Panc1 (cell line): ENCODE measurements at places on chromosomes 4 and X. TPM values are rescaled to one million over a fixed set of nuclear protein-coding genes. Genes with fewer than 3 reads are reported as not detected.

DNA sequence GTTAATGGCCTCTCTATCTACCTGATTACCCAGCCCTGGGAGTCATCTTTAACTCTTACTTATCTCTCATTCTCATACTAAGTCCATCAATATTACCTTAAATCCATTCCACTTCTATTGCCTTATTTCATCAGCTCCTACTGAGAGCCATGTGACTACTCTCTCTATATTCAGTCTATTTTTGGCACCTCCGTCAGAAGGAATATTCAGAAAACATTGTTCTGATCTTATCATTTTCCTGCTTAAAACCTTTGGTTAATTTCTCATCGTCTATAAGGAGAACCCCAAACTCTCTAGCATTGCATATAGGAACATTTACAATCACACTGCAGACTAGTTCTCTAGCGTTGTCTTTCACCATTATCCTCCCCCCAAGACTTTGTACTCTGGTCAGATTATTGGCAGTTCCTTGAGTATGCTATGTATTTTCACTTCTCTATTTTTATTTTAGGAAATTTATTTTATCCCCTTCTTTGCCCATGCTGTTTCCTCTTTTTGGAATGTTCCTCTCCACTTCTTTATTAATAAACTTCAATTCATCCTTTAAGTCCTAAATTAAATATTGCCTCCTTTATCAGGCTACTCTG, 13.7 kb upstream of the AMMECR1 start:
- DNase-seq = no peak

DNA sequence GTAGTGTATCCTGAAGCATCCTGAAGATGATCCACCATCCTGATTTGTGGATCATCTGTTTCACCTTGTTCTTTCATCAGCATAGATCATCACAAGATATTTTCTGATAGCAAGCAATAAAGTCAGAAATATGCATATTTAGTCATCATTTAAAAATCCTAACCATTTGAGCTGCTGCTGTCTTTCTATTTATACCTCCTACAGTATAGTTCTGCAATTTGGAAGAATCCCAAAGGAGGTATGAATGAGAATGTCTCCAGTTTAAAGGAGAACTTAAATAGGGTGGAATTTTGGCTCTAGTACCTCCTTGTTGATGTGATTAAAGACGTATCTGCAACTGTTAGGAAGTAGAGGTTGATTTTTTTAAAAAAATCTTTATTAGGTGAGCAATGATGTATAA, 7.6 kb downstream of the SLC25A14 start:
- no peak for DNase-seq

GRCh38 chr4:162586266-162586665, 422.5 kb upstream of the FSTL5 start:
- DNase-seq = no peak

DNA sequence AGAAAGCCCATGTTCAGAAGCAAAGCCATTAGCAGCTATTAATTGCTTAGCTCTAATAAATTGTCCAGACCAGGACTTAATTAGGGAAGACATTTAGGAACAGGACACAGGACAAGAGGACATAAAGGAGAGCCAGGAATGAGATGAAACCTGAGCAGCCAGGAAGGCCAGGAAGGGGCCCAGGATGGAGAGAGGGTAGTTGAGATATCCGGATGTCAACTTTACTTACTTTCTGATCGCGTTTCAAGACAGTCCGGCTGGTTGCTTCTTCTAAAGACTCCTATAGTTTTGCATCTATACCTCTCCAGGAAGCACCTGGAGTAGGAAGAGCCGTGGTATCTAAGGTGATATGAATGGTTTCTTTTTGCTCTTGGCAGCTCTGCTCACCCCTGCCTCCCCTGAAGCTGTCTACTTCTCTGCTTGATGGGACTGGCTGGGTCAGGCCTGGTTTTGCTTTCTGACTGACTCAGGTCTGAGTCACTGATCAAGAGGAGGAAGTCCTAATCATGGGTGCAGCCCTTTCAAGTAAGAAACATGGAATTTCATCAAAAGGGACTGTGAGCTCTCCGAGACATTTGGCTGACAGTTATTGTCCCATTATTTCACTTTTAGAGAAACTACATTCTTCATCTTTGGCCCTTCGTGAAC, 733.3 kb downstream of the RPA4 start:
- DNase-seq = no peak

- DNase-seq = no peak
Observed at GRCh38 chr4:10123227-10124101, 6.9 kb upstream of the WDR1 start.

DNA sequence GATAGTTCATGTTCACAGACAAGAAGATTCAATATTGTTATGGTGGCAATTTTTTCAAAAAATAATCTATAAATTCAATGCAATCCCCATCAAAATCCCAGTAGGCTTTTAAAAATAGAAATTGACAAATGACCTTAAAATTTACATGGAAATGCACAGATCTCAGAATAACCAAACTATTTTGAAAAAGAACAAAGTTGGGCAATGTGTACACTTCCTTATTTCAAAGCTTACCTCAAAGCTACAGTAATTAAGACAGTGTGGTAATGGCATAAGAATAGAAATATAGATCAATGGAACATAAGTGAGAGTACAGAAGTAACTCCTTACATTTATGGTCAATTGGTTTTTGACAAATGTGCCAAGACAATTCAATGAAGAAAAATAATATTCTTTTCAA, 39.0 kb downstream of the FRMD7 start:
- DNase-seq = no peak

DNA sequence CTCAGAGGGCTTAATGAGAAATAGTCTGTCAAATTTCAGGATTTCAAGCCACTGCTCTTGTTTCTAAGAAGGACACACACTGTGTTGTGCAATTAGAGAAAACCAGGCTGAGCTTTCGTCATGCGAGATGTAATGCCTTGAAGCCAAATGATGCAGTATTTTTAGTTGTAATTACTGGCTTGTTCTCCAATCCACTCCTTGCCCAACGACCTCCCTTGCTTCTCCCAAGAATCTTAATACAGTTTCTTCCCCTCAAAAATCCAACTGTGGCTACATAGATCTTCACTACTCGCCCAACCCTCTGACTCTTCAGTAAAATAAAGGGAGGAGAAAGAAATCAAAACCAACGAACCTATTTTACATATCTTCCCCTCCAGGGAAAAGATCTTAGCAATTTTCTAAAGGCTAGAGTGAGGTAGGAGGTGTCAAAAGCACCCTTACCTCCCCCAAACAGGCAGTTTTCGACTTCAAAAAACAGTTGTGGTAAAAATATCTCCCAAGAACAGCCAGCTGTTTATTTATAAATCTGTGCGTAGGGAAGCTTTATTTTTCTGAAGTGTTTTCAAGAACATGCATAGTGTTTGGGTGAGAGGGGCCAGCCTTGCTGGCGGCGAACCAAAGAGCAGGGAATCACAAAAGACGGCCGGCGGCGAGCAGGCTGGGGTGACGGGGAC, 68.7 kb downstream of the MGST2 start:
- no peak for DNase-seq

- no peak for DNase-seq
Observed at GRCh38 chr4:182893047-182893446, 24.1 kb downstream of the DCTD start.

DNA sequence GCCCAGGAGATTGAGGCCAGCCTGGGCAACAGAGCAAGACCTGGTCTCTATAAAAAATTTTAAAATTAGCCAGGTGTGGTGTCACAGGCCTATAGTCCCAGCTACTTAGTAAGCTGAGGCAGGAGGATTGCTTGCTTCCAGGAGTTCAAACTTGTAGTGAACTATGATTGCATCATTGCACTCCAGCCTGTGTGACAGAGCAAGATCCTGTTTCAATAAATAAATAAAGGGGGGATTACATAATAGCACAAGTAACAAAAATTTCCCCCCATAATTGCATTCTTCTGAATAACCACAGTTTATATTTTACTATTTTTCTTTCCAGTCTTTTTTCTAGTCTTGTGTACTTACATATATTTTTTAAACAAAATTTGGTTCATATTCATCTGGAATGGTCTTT, 135.6 kb downstream of the CHIC2 start:
- no peak for DNase-seq

GRCh38 chr4:7052313-7052712, 9.1 kb downstream of the TADA2B start:
- no peak for DNase-seq

GRCh38 chrX:70960730-70961129, 29.8 kb upstream of the SLC7A3 start:
- DNase-seq = no peak

KDR gene
- total RNA-seq = 0.18 TPM

RHOXF1 gene
- 0.41 TPM for total RNA-seq

RNF175 gene
- total RNA-seq = not detected

MSX1 gene
- 3.4 TPM for total RNA-seq

RAB9B gene
- 0.62 TPM for total RNA-seq

ADH1C gene
- total RNA-seq = not detected
